ENCODE measurements at places on chromosomes 3 and 15.
A peak's percentile ranks its signal among the peaks of the same experiment; 100 is the strongest.

DNA sequence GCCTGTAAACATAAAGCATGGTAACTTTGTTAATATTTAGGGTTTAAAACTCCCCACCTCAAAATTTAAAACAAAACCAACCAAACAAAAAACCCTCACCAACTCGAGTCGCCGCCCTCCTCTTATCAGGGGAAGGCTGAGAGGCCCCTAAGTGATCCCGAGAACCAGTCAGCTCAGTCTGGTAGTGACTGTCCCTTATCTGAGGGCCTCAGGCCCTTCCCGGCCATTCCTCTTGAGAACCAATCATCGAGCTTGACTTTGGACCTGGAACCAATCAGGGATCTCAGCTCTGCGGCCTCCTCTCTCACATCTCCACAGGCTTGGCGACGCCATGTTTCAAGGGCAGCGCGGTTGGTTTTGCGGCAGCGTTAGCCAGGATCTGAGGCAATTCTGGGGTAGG lies at the start of gene TERB2:
TERB2 (plus strand) TSS at position 300 of the 400 bp plus-strand sequence; CDS start at position 332, 32 bp downstream.
- no peak for DNase-seq

GRCh38 chr3:46695177-46695961 lies 1.9 kb upstream of the ALS2CL start:
- DNase-seq: peak; percentile 57

- no peak for DNase-seq
Measured at GRCh38 chr3:172173316-172174254, 134.2 kb downstream of the FNDC3B start.

DNA sequence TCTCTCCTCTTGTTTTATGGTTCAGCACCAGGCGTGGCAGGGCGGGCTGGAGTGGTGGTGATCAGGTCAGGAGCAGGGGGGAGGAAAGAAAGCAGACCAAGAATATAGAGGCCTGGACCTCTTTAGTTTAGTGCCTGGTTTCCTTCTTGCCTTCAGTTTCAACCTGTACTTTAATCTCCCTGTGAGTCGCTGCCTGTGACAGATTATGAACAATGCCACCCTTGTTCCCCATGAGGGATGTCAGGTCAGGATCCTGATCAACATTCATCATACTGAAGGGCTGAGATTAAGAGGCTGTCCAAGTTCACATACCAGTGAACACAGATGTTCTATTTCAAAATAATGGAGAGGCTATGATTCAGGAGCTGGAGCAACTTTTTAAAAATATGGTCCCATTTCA lies 11.4 kb downstream of the ENTPD3 start:
- no peak for DNase-seq

DNA sequence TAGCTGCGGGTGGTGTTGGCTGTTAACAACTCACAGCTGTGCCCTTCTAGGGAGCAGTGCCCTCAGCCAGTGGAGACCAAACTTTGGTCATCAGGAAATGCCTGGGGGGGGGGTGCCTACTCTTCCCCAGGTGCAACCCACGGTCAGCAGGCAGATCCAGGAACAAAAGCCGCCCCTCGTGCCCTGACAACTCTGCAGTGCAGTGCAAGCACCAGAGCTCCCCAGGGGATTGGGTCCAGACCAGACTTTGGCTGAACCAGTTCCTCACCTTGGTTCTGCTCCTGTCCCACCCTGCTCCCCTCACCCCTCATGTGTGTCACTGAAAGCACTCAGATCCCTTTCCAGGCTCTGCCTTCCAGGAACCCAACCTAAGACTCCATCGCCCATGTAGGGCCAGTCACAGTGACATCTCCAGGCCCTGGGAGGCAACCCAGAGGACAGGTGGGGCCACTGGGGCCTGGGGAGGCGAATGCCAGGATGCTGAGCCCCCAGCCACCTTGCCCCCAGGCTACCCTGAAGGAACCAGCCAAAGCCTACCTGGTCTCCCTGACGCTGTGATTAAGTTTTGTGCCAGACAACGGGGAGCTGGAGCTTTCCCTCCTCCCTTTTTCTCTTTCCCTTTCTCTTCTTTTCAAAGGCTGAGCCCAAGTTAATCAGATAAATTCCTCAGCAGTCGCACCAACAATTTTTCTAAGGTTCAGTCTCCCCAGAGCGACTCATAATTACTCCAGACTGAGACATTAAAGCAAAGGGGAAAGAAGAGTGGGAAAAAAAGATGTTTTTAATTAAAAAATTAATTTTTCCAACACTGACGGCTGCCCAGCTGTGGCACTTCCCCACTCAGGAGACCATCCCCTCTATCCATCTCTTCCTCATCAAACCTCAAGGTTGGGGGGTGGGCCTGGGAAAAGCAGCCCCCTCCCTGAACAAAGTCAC lies 207.5 kb upstream of the LINGO1 start:
- no peak for DNase-seq

DNA sequence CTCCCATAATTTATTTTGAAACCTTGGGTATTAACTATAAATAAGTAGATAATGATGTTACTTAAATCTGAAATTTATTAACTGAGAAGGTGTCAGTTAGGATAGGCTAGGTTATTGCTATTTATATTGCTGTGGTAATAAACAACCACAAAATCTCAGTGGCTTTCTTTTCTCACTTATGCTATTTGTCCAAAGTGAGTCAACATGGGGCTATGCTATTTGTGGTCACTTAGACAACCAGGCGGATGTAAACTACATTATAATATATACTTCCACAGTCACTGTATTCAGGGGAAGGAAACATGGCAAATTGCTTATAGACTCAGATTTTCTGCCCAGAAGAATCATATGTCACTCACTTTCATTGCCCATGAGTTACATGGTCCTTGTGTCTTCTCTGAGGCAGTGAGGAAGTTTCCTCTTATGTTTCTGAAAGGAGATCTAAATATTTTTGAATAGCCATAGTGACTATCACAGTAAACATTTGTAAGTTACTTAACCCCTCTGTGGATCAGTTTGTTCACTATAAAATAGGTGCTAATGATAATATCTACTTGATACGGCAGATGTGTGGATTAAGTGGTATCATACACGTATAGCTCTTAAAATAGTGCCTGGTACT lies 19.8 kb downstream of the HMG20A start:
- DNase-seq: no peak

GRCh38 chr3:42266085-42266484 lies at the start of gene CCK:
TSS of gene CCK (minus strand) at chr3:42266185. CDS start at chr3:42263630, 2,555 bp downstream.
- DNase-seq: no peak
